Fibroblast of the conjunctiva (primary cell): ENCODE measurements at places on chromosomes 16 and 17.

GRCh38 chr16:78396673-78397072, 297.2 kb downstream of the WWOX start:
- no peak for DNase-seq

DNA sequence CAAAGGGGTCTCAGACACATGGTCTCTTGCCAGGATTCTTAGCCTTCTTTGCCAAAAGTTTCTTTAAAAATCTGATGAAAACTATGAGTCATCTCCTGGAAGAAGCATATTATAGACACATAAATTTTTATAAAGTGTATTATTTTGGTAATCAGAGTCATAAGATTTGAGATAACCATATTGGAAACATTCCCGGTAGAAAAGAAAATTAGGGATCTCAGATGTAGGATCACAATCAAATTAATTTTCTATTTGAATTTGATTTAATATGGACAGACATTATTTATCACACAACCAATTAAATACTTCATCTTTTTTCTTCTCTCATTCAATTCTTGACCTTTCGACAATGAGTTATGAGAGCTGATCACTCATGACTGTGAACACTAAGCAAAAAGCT, 347.7 kb upstream of the CDH8 start:
- no peak for DNase-seq

DNA sequence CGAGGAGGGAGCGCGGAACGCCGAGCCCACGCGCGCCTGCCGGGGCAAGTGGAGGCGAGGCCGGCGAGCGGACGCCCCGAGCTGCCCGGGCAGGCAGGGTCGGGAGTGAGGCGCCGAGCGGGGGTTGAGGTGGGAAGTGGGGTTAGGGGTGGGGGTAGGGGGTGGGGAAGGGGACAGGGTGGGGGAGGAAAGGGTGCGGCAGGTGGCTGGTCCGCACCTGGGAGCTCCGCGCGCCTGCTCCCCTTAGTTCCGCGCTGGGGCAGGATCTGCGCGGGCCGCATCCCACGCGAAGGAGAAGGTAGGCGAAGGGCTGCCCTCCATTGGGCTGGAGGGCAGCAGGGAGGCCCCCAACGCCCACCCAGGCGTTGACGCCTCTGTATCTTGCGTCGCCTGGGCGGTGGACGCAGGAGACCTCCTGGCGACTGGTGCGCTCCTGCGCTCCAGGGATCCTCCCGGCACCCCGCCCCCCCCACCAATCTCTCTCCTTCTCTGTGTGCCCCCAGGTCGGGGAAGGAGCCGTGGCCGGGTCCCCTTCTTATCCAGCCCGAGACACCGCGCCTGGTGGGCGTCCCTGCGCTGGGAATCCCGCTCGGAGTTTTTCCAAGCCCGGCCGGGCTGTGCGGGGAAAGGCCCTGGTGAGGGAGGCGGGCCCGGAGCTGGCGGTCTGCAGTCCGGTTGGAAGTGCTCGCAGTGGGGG, 51.3 kb upstream of the AMZ2 start:
- DNase-seq, result no peak

GRCh38 chr17:81976332-81977210, 858 bp upstream of the ASPSCR1 start:
- no peak for DNase-seq

GRCh38 chr16:50769-51591, 2.4 kb downstream of the POLR3K start:
- no peak for DNase-seq

DNA sequence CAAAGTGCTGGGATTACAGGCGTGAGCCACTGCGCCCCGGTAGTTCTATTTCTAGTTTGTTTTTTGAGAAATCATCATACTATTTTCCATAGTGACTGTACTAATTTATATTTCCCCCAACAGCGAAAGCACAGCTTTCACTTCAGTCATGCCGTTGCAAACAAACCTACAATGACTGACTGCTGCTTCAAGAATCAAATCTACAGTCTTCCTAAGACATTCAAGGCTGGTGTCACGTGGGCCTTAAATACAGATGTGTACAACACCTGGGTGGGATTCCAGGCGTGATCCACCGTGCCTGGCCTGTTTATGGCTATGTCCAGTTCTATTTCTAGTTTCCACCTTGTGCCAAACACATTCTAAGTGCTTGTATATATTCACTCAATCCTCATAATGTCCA, 72.0 kb downstream of the ABCC6 start:
- DNase-seq, result no peak

DNA sequence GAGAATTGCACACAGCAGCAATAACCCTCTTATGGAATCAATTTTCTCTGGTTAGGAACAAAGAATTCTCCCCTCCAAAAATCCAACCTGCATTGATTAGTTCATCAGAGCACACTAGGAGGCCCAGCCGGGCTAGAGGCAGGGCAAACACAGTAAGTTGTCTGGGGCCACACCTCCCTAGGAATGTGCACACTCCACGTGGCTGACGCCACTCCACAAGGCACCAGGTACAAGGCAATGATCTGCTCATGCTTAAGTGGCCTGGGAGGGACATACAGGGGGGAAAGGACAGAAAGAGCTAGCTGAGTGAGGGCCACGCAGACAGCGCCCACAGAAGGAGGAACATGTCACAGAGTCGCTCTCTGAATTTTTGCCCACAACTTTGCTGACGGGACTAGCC, 107.6 kb downstream of the SLC39A11 start:
- DNase-seq, result no peak

DNA sequence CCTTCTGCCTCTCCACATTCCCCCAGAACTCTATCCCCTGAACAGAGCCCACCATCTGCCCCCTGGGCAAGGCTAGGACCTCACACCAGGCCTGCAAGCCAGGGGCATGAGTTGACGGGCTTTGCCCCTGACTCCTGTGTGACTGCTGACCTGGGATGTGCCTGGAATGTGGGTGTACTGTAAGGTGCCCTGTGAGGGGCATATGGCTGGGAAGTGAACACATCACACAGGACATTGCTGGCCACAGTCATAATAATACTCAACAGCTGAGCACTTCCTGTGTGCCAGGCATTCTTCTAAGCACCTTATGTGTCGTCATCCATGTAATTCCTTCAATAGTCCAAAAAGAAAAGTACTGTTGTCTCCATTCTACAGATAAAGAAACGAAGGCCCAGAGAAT, 13.3 kb downstream of the CES4A start:
- DNase-seq, result no peak

DNA sequence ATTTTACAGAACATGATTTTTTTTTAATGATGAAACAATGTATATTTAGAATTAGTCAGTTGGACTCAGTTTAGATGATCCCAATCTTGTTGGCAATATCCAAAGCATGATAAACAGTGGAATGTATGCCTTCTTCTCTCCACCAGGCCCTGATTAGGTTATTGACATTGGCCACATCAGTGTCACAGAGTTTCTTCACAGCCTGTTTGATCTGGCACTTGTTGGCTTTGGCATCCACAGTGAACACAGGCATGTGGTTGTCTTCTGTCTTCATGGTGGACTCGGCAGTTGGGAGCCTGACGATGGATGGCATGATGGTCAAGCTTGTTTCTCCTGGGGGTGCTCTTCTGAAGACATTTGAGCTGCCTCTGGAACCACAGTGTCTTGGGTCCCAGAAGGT, 317.5 kb downstream of the PMP22 start:
- no peak for DNase-seq

GRCh38 chr16:46762583-46762982, 14.4 kb upstream of the MYLK3 start:
- no peak for DNase-seq

DNA sequence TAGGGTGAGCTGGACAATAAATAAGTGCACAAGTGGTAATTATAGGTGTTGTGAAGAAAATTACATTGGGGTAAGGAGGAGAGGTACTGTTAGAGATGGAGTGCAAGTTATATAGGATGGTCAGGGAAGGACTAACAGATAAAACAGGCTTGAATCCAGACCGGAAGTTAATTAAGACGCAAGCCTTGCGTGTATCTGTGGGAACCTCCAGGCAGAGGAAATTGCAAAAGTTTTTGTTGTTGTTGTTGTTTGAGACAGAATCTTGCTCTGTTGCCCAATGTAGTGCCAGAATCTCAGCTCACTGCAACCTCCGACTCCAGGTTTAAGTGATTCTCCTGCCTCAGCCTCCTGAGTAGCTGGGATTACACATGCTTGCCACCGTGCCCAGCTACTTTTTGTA, 2.4 kb upstream of the ZNF18 start:
- DNase-seq, result no peak

- no peak for DNase-seq
Observed at GRCh38 chr16:70548936-70549335, 25.3 kb downstream of the SF3B3 start.

DNA sequence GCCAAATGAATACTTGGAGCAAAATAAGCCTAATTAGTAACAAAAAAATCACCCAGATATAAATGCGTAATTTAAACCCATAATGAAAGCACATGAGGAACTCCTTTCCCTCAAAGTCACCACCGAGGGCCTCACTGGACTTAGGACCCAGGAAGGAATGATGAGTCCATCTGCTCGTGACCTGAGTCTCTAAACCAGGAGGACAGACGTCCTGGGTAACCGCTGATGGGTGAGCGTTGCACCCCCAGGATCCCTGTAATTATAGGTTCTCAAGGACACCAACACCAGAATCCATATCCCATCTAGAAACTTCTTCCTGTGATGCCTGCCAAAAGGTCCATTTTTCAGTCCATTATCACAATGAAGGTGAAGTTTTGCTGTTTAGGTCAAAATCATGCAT, 121.4 kb downstream of the ZNF778 start:
- DNase-seq, result no peak

GRCh38 chr17:11823862-11824261, 173.4 kb downstream of the ZNF18 start:
- DNase-seq, result no peak

- no peak for DNase-seq
Observed at GRCh38 chr17:82328141-82328993, 5.2 kb downstream of the SECTM1 start.

DNA sequence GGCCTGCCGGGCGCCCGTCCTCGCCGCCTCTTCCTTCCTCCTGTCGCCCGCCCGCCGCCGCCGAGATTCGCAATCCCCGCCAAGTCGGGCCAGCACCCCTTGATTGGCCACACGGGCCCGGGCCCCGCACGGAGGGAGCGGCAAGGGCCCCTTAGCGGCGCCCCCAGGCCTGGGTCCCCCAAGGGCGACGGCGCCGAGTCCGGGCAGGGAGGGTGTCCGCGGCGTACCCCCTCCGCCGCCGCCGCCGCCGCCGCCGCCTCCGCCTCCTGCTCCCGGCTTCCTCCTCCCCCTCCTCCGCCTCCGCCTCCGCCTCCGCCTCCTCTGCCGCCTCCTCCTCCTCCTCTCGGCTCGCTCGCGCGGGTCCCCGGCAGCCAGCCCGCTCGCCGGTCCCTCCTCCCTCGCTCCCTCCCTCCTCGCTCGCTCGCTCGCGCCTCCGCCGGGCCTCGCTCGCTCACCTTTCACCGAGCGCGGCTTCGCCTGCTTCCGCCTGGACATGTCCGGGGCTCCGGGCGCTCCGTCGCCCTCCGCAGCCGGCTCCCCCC, 561 bp downstream of the ZNF423 start:
- DNase-seq, result peak; percentile 63

GRCh38 chr17:48549281-48549630, 4.3 kb upstream of the HOXB2 start:
- DNase-seq, result no peak

- no peak for DNase-seq
Observed at GRCh38 chr17:17694169-17695081, 13.2 kb downstream of the RAI1 start.

DNA sequence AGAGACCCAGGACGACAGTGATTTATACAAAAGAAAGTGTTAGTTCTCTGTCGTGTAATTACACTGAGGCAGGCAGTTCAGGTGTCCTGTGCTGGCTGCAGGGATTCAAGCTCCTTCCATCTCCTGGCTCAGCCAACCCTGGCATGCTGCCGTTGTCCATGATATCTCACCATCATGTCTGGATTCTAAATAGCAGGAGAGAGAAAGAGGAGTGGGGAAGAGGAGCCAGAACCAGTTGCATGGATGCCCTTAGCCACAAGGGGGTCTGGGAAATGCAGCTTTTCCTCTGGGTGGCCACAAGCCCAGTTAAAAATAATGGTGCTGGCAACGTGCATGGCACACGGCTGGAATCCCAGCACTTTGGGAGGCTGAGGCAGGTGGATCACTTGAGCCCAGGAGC, 9.7 kb downstream of the C16orf54 start:
- no peak for DNase-seq

GRCh38 chr16:9092978-9093344, 1.5 kb downstream of the HAPSTR1 start:
- DNase-seq, result no peak

DNA sequence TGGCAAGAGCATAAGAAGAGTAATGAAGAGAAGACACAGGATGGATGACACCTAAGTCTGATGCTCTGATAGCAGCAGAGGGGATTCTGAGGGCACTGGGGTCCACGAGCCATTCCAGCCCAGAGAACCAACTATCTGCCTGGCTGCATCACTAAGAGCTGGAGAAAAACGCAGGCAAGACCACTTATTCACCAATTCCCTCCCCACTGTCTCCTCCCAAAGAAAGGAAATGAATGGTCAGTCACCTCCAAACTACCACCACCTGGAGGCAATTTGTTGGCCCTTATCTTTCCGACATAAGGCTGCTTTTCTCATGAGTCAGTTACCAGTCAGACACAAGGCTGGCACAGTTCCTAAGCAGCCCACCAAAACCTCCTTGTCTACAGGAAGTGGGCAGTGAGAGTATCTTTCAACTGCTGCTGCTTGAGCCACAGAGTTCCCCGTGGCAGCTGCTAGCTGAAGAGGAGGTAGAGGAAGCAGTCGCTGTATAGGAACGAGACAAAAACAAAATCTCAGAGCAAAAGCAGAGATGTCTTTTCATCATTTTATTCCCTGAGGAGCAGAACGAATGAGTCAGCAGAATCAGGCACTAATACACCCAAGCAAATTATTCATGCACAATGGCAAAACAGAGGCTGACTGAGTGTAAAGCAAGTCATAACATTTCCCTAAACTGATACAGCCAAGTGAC, 111.1 kb downstream of the SMG6 start:
- peak; percentile 65 for DNase-seq

GRCh38 chr17:28988475-28988874, 17.4 kb downstream of the SEZ6 start:
- no peak for DNase-seq

- no peak for DNase-seq
Observed at GRCh38 chr17:44327715-44328449, 3.3 kb upstream of the SLC25A39 start.

GRCh38 chr16:28110074-28110473, 46.6 kb upstream of the GSG1L start:
- DNase-seq, result no peak

DNA sequence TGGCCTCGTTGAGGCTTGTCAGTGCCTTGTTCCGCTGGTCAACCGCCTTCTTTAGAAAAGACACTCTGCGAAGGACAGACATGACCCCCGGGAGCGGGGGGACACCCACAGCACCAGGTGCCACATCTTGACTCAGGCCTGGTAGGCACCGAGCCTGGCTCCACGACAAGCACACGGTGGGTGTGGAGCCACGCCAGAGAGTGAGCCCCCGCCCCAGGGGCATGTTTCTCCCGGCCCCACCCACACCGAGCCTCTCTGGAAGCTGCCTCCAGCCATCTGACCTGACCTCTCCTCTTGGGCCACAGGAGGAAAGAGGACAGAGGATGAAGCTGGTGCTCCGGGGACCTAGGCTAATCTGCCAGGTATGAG, 4.6 kb downstream of the FAAP100 start:
- DNase-seq, result no peak

GRCh38 chr16:19289811-19290485, 4.4 kb downstream of the CLEC19A start:
- no peak for DNase-seq

- no peak for DNase-seq
Observed at GRCh38 chr16:84827131-84827574, 7.4 kb downstream of the CRISPLD2 start.

- DNase-seq, result no peak
Observed at GRCh38 chr17:38469875-38470274, 41.6 kb downstream of the ARHGAP23 start.
